ENCODE measurements at places on chromosomes 1 and 21.

DNA sequence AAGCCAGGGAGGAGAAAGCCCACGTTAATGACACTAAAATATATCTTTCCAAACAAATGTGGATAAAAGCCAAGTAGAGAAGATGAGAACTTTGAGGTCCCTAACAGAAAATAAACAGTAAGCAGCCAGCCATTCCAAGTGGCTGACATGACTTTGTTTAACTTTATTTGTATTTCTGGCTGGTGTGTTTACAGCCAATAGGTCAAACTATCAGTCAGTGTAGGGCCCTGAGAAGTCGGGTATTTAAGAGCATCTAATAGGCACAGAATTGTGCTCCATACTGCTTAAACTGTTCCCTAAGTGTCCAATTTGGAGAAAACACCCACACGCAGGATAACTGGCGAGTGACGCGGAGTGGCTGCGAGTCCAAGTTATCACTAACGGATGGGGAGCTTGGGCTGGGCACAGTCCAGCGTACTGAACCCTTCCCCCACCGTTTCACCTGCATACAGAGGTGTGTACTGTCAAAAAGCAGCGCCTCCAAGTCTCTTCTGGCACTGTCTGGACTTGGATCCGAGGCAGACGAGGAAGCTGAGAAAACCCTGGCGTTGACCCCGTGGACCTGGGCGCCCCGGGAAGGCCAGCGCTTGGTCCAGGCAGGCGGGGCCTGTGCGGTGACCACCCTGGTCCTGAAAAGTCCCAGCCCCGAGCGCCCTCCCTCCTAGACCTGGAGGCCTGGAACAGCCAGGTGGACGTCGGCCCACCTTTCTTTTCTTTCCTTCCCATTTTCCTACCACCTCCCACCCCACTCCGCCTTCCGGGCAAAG lies 662 bp upstream of the LGALS8 start:
- no peak for DNase-seq

DNA sequence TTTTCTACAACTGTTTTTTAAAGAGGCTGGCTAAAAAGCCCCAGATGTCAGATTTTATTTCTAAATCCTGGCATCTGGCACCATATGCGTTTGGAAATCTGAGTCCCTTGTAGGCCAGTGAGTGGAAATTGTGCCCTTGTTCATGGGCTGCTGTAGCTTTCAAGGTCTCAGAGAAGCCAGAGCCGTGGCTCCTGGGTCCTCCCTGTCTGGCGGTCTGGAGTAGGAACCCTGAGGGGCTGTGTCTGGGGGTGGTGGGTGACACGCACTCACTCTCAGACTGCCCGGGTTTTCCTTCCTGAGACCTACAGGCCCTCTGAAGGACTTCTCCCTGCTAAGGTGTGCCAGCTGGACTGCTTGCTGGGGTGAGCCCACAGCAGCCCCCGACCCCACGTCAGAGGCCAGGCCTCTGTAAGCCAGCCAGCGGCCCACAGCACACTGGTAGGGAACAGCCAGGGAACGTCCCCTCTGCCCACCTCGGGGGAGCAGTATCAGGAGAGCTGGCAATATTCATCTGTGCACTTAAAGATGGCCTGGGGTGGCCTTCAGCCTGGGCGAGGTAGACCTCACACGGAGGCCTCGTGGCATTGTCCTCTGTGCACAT lies 151.5 kb downstream of the PEX14 start:
- no peak for DNase-seq

DNA sequence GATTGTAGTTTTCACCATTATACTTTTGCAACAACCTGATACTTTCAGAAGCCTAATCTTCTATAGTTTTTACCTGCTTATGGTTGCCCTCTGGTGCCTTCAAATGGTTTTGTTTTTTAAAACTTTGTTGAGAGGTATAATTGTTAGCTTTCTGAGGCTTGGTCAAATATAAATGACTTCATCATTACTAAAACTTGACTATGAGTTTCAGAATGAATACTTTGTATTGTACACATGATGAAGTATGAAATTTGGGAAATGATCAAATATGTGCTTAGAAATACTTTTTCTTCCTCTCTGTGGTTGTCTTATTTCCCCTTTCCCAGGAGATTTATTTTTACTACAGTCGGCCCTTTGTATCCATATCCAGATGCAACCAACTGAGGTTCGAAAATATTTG lies 151.8 kb upstream of the B3GALT2 start:
- no peak for DNase-seq

DNA sequence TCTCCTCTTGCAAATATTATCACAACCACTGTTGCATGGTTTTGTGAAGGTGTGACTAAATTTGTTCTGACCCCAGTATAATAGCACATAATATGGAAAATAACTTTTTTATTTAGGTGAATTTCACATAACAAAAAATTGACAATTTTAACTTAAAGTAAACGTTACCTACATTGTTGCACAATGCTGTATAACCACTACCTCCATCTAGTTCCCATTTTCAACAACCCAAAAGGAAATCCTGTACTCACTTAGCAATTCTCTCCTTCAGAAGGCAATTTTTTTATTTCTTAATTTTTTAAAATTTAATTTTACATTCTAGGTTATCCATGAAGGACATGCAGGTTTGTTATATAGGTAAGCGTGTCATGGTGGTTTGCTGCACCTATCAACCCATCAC lies 95.2 kb downstream of the KCNJ6 start:
- no peak for DNase-seq

GRCh38 chr1:215118081-215118480 lies 35.5 kb downstream of the KCNK2 start:
- DNase-seq: no peak

DNA sequence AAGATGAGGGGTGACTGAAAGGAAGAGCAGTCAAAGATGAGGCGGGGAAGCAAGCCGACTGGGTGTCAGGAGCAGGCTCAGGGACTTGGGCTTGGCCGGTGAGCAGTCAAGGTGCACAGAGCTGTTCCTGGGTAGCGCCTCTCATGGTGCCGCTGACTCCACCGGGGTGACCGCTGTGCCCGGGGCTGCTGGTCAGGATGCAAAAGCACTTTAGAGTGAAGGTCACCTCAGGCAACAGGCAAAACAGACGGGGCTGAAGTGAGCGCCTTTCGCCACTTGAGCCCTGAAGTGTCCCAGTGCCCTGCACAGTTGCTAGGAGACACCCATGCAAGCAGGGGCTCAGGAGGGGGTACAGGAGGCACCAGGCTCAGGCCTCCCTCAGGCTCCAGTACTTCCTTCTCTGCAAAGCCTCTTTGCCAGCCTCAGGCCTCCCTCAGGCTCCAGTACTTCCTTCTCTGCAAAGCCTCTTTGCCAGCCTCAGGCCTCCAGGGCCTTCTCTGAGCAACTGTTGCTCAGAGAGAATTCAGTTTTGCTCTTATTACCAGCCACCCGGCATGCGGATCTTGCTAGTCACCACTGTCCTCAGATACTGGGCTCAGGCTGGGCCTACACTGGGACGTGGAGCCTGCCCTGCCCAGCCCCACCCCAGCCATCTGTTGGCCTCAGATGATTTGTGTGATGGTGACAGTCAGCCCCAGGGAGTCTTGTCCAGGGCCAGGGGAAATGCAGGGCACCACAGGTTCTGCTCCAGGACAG lies 99.7 kb upstream of the IRF2BP2 start:
- DNase-seq: no peak

DNA sequence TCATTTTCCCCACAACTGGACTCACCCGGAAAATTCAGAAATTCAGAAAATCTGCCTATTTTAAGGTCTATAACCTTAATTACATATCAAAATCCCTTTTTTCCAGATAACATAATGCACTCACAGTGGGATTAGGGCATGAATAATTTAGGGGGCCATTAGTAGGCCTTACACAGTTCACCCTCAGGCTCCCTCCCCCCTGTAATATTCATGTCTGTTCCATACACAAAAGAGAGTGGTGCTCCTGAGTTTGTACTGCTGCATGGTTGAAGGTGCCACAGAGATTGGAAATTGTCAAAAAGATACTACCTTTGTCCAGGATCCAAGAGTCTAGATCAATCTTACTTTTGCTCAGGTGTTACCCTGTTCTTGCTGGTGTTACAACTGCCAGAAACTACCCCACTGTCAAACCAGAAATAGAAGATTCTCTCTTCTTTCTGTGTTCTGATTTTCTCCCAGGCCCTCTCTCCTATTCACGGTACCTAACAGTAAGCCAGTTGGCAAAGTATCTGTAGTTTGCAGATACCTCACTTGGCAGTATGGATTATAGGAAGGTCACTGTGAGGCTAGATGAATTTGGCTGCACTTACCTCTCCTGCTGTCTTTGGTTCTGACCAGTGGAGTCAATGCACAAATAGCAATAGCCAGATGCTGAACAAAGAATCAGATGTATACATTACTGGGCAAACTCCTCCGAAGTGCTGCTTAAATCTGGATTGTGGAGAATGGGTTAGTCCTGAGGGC lies 53.2 kb downstream of the C1orf198 start:
- no peak for DNase-seq

DNA sequence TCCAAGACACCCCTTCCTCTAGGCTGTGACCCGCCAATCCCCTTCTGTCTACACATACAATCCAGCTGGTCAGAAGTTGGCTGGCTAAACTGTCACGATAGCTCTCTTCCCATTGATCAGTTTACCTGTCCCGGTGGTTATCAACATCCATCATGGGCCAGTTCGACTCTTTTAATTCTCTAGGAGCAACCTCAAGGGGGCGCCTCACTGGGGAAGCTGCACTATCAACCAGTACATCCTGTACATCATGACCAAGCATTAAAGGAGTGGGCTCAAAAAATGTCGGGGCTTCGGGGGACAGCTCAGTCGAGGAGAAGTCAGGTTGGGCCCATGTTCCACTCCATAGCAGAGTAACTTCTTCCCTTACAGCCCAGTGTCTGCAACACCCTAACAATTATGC lies 53.2 kb upstream of the B3GALNT2 start:
- no peak for DNase-seq

GRCh38 chr21:31887391-31887841 lies 14.6 kb downstream of the HUNK start:
- no peak for DNase-seq

- no peak for DNase-seq
Observed at GRCh38 chr1:33608825-33609400, 136.5 kb downstream of the ZSCAN20 start.

GRCh38 chr1:113949007-113949406 lies 19.9 kb downstream of the HIPK1 start:
- no peak for DNase-seq

- DNase-seq: no peak
Observed at GRCh38 chr1:3146907-3147306, 77.9 kb downstream of the PRDM16 start.
